ENCODE measurements at places on chromosomes 16 and 17. TPM values are rescaled to one million over a fixed set of nuclear protein-coding genes. Genes with fewer than 3 reads are reported as not detected.

Gene CHRNE
- not detected for total RNA-seq

Gene ESRP2
- 48.8 TPM for total RNA-seq

Gene TRPV3
- 4.4 TPM for total RNA-seq

Gene ZSCAN10
- 1.4 TPM for total RNA-seq

Gene FBXW10
- total RNA-seq: 0.23 TPM

Gene TMEM238L
- not detected for total RNA-seq

Gene SGCA
- total RNA-seq: not detected

Gene CCL2
- total RNA-seq: 1.0 TPM

Gene HGS
- total RNA-seq: 160 TPM

Gene UTS2R
- total RNA-seq: not detected
